ENCODE measurements at places on chromosomes 5 and 9.

- DNase-seq, result no peak
Observed at GRCh38 chr9:36401897-36402480, 1.9 kb upstream of the RNF38 start.

GRCh38 chr5:175107028-175107588 is 336.9 kb downstream of the DRD1 start:
- no peak for DNase-seq

GRCh38 chr9:115225459-115226116 is 107.6 kb upstream of the TNC start:
- peak; percentile 54 for DNase-seq

DNA sequence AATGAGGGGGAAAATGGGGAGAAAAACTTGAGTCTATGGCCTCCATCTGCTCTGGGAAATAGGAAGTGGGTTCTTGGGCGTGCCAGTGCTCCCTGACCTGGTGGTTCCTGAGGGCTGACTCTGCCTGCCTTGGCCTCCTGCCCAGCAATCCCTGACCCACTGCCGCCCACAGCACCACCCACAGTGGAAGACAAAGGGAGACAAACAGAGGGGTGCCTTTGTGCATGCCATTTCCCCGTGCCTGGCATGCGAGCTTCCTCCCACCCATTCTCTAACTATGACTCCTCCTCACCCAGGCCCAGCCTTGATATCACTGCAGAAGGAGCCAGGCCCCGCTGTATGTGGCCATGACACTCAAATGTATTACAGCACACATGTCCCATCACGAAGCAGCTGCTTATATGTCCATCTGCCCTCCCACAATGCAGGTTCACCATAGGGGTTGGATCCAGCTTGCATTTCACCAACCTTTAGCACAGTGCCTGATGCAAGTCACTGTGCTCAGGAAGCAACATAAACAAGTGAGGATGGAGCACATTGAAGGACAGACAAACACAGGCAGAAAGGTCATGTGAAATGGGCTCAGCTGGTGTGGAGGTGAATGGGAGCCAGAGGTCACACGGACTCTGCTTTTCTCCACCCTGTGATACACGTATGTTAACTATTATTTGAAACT is 84.4 kb downstream of the ADRB2 start:
- peak; percentile 30 for DNase-seq

DNA sequence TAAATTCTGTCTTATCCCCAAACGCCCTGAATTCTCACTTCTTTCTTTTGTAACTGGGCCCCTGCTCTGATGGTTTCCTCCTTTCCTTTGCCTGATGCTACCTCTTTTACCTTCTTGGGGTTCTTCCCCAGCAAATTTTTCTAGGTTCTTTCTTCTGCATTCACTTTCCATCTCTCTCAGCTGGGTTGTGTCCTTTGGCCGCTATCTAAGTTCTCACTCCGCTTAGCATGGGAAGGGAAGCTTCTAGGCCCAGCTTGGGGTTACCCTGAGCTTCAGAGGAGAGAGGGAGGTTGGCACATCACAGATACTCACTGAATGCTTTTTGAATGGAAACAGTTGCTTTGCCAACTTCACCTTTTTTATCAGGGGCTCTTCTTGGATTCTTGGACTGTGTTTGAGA is 17.0 kb downstream of the PALM2AKAP2 start:
- DNase-seq, result no peak

GRCh38 chr5:168941901-168942300 is 359.0 kb downstream of the SLIT3 start:
- peak; percentile 7 for DNase-seq

GRCh38 chr5:114581136-114581535 is 219.3 kb downstream of the KCNN2 start:
- DNase-seq, result peak; percentile 89

DNA sequence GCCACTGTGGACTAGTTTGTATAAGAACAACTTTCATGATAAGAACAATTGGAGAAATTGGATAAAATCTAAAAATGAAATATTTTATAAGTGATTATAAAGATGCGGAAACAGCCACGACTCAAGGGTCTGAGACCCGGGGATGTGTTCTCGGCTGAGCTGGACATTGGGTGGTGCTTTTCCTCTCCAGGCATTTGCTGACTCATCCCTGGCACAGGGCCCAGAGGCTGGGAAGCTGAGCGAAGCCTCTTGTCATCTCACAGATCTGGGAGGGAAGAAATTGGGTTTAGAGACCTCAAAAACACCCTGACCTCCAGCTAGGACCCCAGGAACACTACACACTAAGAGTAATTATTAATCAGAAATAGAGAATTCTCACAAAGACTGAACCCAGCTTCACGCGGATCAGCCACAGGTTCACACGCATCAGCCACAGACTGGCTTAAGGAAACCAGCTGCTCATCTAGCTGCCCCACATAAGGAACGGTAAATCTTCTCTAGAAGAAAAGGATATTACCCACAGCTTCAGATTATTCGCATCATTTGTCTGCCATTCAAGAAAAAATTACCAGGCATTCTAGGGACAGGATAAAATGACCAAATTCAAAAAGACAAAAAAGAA is 2.8 kb upstream of the OR2V1 start:
- peak; percentile 25 for DNase-seq

GRCh38 chr9:119792242-119792641 is 423.0 kb upstream of the BRINP1 start:
- DNase-seq, result no peak

GRCh38 chr9:2838371-2839000 is 5.4 kb downstream of the PUM3 start:
- no peak for DNase-seq

DNA sequence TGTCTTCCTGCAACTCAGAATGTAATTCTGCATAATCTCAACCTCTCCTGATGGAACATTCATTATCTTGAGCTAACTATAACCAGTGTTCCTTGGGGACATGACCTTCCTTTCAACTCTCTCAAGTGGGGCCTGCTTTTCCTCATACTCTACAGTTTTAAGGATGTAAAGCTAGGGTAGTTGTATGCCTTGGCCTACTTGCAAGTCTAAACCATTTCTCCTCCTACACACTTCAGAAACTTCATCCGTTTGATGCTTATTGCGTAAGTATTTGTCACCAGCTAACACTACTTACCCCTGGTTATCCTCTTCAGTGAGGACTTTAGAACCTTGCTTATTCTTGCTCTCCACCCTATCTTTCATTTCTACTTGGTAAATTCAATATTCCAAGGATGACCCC is 548.9 kb downstream of the HINT1 start:
- no peak for DNase-seq

- peak; percentile 69 for DNase-seq
Observed at GRCh38 chr5:99019254-99019653, 90.4 kb upstream of the CHD1 start.

GRCh38 chr5:154157483-154158378 is 32.8 kb upstream of the GALNT10 start:
- peak; percentile 27 for DNase-seq

Data from SK-MEL-5 (cell line).